ENCODE measurements at places on chromosomes 5 and 9.

GRCh38 chr9:82031538-82032280 lies 43.1 kb downstream of the SPATA31D1 start:
- peak; percentile 68 for DNase-seq

- peak; percentile 23 for DNase-seq
Measured at GRCh38 chr9:71607461-71607881, 160.8 kb downstream of the CEMIP2 start.

GRCh38 chr5:63286724-63287123 lies 675.5 kb downstream of the HTR1A start:
- DNase-seq = no peak

- no peak for DNase-seq
Measured at GRCh38 chr5:180234271-180234670, 25.3 kb upstream of the RASGEF1C start.

GRCh38 chr9:73269430-73270101 lies 117.9 kb downstream of the ANXA1 start:
- DNase-seq = no peak

DNA sequence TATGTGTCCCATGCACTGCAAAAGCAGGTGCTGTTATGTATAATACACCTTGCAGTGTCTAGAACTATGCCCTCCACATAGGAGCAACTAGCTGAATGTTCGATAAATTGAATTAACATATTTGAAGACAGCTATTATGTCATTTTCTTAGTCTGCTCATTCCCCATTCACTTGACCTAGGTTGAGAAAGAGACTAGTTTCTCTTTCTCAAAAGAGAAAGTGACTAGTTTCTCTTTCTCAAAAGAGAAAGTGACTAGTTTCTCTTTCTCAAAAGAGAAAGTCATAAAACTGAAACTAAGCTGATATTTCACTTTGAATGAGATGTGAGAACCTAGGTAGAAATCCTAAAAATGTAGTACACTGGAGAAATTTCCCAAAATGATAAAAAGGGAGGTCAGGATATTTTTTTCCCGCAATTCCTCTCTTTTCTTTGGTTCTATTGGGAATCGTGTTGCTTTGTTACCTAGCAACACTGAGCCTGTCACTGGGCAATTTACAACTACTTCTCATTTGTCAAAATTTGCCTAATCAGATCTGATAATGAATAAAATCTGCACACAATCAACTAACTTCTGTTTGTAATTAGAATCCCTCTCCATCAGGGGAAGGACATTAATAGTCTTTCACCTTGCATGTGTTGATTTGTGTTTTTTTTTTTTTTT lies 132.0 kb upstream of the GRIA1 start:
- DNase-seq = no peak

- no peak for DNase-seq
Measured at GRCh38 chr9:21023861-21024260, 7.6 kb downstream of the HACD4 start.

DNA sequence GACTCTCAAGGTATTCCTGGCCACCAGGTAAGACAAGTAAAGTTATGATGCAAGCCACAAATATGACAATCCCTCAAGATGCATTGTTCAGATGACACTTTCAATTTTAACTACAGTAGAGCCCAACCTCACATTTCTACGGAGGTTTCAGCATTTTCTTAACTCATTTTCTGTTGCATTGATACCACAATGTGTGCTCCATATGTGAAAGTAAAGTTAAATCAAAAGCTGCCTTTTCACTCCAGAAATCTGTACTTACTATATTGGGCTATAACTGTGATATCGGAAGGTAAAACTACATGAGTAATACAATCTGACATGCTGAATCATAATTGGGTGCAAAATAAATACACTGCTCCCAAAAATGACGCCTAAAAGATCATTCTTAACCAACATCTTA lies 333.6 kb upstream of the MEF2C start:
- DNase-seq = no peak

- no peak for DNase-seq
Measured at GRCh38 chr5:127647361-127647958, 1.4 kb upstream of the CTXN3 start.

- no peak for DNase-seq
Measured at GRCh38 chr9:228929-229695, 14.4 kb downstream of the DOCK8 start.

- DNase-seq = no peak
Measured at GRCh38 chr5:150862070-150862469, 15.7 kb downstream of the IRGM start.

GRCh38 chr5:19630876-19631275 lies 357.1 kb downstream of the CDH18 start:
- DNase-seq = peak; percentile 3

- DNase-seq = no peak
Measured at GRCh38 chr9:113658545-113658895, 195.0 kb downstream of the RGS3 start.

DNA sequence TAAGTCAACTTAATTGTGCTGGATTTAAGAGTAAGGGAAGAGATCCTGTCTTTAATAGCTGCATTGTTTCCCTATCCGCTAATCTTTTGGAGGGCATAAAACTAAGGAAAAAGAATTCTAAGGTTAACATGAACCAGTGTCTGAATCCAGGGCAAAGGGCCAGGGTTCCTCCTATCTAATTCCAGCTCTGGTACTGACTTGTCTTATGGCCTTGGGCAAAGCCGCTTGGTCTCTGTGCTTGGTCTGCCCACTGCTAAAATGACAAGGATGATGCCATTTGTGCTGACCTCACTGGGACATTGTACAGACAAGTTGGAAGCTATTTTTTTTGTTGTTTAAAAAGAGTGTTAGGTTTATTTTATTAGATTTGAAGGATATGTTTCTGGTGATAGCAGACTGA lies 334.7 kb upstream of the PIK3R1 start:
- DNase-seq = no peak

- DNase-seq = peak; percentile 55
Measured at GRCh38 chr9:131366761-131367401, 27.0 kb upstream of the PRRC2B start.

GRCh38 chr5:134793111-134793510 lies 34.5 kb downstream of the DDX46 start:
- no peak for DNase-seq

- no peak for DNase-seq
Measured at GRCh38 chr5:124234022-124234769, 512.2 kb downstream of the ZNF608 start.

Data from GM03348 (cell line).